Forelimb muscle (tissue), 1 donor: ENCODE measurements at places on chromosomes 3 and 15. TPM values are rescaled to one million over a fixed set of nuclear protein-coding genes. Genes with fewer than 3 reads are reported as not detected.
A peak's percentile ranks its signal among the peaks of the same experiment; 100 is the strongest.

DNA sequence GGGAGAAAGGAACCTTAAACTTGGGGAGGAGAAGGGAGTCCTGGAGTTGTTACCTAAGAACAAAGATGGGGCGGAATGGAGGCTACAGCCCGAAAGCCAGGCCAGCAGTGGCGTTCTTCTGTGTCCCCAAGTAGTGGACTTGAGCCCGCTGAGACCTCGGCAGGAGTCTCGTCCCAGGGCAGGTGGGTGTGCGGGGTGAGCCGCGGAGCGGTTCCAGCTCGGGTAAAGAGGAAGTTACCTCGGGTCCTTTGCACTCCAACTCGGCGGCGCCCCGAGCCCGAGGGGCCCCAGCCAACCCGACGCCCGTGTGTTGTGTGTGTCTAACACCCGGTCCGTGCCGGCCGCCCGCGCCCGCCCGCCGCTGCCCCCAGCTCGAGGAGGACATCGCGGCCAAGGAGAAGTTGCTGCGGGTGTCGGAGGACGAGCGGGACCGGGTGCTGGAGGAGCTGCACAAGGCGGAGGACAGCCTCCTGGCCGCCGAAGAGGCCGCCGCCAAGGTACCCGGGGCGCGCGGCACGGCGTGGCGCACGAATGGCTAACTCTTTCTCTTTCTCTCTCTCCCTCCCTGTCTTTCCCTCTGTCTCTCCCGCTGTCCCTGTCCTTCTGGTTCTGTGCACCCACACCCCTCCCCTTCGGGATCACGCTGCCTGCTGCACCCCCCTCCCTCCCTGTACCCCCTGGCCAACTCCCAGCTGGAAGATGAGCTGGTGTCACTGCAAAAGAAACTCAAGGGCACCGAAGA is 959 bp downstream of the TPM1 start:
- no peak for DNase-seq

DNA sequence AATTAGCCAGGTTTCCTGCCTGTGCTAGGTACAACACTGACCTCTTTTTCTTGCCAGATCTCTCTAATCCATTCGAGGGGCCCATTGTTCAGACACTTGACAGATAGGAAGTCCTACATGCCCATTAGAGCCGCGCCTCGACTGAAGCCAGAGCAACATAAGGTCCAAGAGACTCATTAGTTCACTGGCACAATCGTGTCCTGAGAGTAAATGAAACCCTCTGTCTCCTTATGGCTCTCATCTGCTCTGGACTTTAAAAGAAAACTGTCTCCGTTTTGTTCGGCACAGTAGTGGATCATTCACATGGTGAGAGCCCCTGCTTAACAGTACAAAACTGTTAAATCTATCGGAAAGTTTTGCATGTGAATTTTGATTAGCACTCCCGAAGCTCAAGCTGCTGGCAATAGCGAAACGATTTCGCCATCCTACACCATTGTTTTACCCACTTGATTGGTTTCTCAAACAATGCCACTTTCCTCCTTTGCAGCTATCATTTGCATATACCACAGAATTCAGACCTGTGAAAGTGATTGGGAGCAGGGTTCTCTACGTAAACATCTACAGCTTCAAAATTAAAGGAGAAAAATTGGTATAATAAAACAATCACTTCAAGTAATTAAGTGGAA is 19.0 kb upstream of the C15orf61 start:
- no peak for DNase-seq

The FAM107A gene
- polyA plus RNA-seq: 0.72 TPM

The HEG1 gene
- 27.5 TPM for polyA plus RNA-seq

- DNase-seq: peak; percentile 11
These were observed 32.4 kb downstream of the CDAN1 start for GRCh38 chr15:42704492-42704926.

DNA sequence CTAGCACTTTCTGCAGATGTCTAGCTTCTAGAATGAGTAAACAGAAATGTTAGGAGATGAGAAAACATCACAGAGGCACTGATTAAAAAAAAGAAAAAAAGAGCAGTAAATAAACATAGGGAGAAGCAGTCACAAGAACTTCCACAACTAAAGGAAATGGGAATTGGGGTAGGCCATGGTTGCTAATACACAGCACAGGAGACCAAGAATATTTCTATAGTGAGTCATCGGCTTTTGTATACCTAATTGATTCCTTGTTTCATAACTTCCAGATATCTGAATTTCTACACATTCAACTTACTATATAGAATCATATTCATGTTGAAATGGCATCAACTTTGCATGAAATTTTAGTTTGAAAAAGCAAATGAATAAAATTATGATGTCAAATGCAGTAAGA is 47.3 kb upstream of the TCF12 start:
- DNase-seq: no peak

GRCh38 chr15:29840926-29841325 is 18.7 kb upstream of the TJP1 start:
- DNase-seq: no peak

- no peak for DNase-seq
These were observed 182.3 kb upstream of the LPP start for GRCh38 chr3:187971629-187972028.

- DNase-seq: no peak
These were observed 509.5 kb downstream of the NTRK3 start for GRCh38 chr15:87747087-87747486.

The EFCC1 gene
- polyA plus RNA-seq: 1.6 TPM

DNA sequence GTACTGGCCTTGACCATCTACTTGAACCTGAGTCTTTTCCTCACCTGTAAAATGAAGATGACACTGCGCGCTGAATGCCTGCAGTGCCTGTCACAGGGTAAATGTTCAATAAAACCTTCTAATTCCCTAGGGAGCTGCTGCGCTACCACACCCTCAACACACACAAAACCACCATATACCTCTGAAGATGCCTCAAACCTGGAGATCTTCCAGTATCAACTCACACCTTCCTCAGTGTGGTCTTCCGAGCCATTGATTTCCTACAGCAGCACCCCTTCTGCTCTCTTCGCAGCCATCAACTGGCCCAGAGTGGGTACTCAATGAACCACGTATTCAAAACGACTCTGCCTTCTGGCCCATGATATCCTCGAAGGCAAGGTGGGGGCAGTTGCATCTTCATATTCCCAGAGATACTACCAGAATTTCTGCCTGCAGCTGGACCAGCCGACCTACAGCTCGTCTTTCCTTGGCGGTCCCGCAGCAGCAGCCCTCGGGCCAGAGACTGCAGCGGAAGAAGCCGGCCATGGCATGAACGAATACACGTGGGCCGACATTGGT is 695 bp downstream of the RPL32 start:
- no peak for DNase-seq

- DNase-seq: no peak
These were observed 57.3 kb upstream of the DPH6 start for GRCh38 chr15:35603301-35603700.

- no peak for DNase-seq
These were observed 30.7 kb downstream of the EIF4E3 start for GRCh38 chr3:71694358-71694999.

GRCh38 chr3:169071003-169071402 is 592.5 kb downstream of the MECOM start:
- no peak for DNase-seq
